ENCODE measurements at places on chromosomes 2 and 18.

GRCh38 chr2:164109006-164109405 is 373.2 kb upstream of the FIGN start:
- DNase-seq: no peak

DNA sequence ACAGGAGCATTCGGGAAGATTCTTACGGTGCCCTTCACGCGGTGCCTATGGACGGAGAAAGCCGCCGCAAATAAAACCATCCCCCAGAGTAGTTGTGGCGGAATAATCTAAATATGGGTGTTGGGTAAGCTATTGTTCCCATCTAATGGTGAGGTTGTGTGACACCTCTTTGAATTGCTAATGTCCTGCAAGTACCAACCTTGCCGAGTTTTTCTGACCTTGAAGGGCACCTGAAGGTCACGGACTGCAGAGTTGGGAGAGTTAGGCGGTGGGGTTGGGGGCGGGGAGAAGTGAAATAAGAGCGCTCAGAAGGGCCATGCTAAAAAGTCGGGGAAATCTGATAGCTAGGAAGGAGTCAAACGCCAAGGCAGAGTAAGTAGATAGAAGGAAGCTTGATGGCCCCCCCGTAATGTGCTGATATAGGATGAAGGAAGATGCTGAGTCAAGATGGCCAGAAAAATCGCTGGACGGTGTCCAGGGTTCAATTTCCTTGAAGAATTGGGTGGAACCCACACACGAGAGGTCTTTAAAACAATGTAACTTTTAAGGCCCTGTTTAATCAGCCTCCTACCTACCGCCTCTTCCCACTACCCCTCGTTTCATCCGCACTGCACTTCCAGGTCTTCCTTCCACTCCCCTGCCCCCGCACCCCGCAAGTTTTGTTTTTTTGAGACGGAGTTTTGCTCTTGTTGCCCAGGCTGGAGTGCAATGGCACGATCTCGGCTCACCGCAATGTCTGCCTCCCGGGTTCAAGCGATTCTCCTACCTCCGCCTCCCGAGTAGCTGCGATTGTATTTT is 600 bp downstream of the KATNAL2 start:
- no peak for DNase-seq

DNA sequence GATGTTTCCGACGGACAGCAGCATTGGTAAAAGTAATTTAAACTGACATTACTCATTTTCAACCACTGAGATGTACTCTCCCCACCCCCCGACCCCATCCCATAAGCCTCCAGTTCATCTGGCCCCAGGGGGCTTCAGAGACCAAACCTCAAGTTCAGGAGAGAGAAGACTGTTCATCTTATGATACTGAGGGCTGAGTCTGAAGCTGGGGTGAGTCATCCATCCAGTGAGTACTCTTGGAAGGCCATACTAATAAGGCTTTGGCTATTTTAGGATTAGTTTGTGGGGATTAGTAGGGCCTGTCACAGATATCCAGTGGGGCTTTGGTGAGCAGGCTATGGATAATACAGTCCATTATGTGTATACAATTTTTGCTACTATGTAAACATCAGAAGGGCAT is 125.3 kb upstream of the APCDD1 start:
- no peak for DNase-seq

- DNase-seq: no peak
Measured at GRCh38 chr2:7803515-7803914, 878.3 kb upstream of the ID2 start.

DNA sequence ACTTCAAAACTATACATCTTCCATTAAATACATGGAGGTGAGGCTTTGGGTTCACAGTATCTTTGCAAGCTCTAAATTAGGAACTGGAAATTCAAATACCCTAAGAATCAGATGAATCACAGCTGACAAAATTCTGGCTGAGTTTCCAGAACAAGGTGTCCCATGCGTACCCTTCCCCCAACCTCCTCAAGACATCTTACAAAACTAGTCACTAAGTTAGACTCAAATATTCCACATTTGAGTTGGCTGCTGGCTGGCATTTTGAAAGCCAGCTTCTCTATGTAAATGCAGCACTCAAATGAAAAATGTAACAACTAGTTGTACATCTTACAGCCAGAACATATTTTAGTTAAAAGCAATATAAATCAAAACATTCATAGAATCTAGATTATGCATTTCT is 131.0 kb upstream of the ARL5A start:
- no peak for DNase-seq

GRCh38 chr2:222440673-222441422 is 16.5 kb downstream of the SGPP2 start:
- no peak for DNase-seq

DNA sequence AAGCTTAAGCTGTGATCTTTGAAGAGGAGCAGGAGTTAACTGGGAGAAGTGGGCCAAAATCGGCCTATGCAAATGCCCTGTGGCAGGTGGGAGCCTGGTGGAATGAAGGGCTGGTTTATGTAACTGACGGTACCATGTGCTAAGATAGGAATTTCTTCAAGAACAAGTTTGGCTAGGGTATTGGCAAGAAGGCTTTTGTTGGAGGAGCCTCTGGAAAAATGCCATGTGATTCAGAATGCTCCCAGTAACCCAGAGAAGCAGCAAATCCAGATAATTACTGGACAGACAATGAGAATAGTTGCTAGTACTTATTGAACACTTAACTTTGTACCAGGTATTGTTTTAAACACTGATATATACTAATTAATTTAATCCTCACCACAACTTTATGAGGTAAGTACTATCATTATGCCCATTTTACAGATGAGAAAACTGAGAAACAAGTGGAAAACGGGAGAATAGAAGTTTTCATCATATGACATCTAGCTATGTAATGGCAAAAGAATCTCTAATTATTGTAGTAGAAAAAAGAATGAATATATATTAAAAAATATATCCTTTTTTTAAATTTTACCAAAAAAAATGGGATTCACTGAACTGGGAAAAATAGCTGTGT is 9.1 kb upstream of the FAM124B start:
- DNase-seq: no peak

DNA sequence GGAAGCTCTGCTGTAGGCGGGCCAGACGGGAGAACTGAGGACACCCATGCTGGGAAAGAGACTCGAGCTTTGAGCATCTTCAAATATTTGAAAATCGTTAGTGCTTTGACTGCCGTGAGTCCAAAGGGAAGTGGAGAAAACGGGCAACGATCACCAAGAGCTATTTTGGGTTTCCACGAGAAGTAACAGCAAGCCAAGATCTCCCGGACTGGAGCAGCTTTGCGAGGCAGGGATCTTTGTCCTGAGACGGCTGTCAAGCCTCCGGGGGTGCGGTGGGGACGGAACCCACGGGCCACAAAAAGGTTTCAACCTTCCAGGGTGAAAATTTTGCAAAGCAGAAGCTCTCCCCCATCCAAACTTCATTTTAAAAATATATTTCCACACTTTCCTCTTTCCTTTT is 195.8 kb downstream of the NDUFA10 start:
- DNase-seq: no peak

DNA sequence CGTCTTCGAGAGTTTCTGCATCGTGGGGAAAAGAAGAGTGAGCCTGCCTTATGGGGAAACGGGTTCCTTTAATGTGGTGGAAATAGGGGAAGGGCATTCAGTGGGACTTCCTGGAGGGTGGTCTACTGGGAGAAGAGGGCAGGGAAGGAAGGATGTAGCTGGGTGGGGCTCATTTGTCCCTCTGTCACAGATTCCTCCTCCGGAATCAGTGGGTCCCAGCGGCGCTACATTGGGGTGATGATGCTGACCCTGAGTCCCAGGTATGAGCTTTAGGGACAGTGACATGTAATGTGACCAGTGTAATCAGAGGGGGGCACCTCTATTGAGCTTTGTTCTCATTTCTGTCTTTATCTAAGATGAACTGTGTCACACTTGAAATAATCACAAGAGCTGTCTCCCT is 1.9 kb downstream of the HTRA2 start:
- no peak for DNase-seq

DNA sequence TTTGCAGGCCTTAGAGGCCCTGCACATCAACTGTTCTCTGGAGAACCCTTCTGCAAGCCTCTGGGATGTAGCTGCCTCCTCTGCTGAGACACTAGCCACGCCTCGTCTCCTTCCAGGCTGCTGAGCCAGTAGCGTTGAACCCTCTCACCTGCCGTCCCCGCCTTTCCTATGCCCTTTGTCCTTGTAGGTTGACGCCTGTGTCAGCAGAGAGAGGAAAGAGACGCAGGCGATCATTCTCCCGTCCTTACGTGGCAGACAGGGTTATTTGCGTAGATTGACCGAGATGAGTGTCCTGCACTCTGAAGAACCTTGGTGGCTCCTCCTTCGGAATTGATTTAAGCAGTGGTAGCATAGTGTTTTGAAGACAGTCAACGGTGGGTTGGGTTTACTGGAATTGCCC is 27.8 kb downstream of the ID2 start:
- DNase-seq: no peak

DNA sequence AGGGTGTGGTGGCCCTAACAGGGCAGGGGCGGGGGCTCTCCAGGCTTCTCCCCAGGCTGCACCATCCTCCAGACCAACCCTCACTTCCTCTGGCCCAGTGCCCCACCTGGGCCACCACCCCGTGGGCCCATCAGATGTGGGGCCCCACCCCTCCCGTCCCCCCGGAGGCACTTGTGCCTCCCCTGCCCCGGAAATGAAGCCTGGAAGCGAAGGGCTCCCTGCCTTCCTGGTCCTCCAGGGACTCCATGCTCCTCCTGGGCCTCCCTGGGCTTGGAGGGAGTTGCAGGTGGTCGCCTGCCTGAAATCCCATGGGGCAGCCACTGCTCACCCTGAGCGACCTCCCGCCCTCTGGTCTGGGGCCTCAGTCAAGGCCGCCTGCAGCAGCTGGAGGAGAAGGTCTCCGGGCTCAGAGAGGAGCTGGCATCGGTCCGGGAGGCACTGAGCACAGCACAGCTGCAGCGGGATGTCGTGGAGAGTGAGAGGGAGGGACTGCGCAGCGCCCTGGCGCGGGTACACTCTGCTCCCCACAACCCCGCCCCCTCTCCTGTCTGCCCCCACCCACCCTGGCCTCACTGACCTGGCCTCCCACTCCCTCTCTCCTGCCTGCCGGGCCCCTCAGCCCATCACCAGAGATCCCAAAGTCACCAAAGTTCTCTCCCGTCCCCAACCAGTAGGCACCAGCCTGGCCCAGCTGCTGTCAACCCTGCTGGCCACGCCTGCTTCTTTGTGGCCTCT is 28.0 kb downstream of the CROCC2 start:
- no peak for DNase-seq

GRCh38 chr2:25275575-25275965 is 66.2 kb downstream of the DNMT3A start:
- no peak for DNase-seq

- no peak for DNase-seq
Measured at GRCh38 chr18:13225261-13225660, 6.7 kb downstream of the LDLRAD4 start.

- no peak for DNase-seq
Measured at GRCh38 chr18:10892786-10893185, 256.6 kb downstream of the PIEZO2 start.

DNA sequence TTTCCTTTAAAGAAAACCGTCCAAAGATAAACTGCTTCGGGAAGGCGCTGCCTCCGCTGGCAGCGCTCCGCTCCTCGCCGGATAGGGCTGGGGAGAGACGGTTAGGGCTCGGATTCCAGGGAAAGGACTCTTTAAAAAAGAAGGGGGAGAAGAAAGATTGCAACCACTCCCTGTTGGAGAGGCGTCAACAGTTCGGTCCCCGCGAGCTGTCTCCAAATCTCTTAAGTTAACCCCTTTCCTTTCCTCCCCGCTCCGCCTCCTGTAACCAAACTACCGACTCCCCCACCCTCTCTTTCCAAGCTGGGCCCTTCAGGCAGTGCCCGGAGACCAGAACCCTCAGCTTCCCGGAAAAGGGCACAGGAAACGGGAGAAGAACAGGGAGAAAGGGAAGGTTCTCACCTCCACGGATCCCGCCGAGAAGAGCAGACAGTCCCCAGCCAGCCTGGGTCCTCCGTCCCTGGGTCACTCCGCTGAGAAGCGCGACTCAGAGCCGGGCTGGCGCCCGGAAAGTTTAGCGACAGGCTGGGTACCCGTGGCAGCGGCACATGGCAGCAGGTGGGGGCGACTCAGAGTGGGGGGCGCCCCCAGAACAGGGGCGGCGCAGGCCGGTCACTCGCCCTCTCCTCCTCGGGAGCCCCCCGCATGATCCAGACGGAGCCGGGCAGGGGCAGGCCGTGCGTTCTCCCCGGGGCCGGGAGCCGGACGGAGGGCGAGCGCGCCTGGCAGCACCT is 675 bp downstream of the FZD5 start:
- DNase-seq: no peak
